Esophagus mucosa (tissue), 1 donor: ENCODE measurements at places on chromosomes 3 and 15. TPM values are rescaled to one million over a fixed set of nuclear protein-coding genes. Genes with fewer than 3 reads are reported as not detected.

Gene ZIC1
- total RNA-seq = 0.36 TPM

GRCh38 chr3:189586941-189587663, 44.1 kb upstream of the TP63 start:
- ATAC-seq = no peak

GRCh38 chr15:25931851-25932250, 68.7 kb upstream of the ATP10A start:
- no peak for ATAC-seq

- no peak for ATAC-seq
These were observed 100.3 kb downstream of the ADAM10 start for GRCh38 chr15:58649175-58649574.

Gene CCDC54
- not detected for total RNA-seq

DNA sequence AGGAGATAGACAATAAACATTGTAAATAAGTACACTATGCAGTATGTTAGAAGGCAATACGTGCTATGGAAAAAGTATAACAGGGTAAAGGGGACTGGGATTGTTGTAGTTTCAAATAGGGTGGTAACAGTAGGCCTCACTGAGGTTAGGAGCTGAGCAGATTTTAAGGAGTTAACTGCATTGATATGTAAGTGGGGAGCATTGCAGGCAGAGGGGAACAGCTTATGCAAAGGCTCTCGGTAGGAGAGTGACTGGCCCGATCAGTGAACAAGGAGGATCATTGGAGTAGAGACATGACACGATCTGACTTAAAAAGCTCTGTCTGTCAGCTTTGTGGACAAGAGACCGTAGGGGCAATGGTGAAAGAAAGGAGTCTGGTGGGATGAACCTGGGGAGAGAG, 46.8 kb downstream of the PCCB start:
- ATAC-seq = no peak

Gene GABRR3
- not detected for total RNA-seq

DNA sequence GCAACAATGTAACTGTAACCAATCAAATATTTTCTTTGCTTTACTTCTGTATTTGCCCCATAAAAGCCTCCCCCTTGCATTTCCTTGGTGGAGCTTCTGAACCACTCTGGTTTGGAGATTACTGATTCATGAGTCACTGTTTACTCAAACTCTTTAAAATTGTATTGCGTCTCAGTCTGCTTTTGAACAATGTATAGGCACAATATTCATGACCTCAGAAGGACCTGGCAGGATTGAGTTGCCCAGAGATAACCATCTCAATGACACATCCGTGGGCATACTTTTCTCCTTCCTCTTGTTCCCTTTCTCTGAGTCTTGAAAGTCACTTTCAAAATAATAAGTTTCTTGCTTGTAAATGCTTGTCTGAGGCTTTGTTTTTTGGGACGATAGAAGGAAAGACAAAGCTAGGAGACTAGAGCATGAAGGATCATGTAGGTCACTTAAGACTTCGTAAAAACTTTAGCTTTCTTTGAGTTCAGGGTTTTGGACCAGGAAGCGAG, 57.1 kb upstream of the POU1F1 start:
- ATAC-seq = peak; percentile 91
